ENCODE measurements at places on chromosomes 11 and 22. TPM values are rescaled to one million over a fixed set of nuclear protein-coding genes. Genes with fewer than 3 reads are reported as not detected.

- DNase-seq = no peak
Measured at GRCh38 chr22:37703906-37704305, 7.1 kb downstream of the TRIOBP start.

DNA sequence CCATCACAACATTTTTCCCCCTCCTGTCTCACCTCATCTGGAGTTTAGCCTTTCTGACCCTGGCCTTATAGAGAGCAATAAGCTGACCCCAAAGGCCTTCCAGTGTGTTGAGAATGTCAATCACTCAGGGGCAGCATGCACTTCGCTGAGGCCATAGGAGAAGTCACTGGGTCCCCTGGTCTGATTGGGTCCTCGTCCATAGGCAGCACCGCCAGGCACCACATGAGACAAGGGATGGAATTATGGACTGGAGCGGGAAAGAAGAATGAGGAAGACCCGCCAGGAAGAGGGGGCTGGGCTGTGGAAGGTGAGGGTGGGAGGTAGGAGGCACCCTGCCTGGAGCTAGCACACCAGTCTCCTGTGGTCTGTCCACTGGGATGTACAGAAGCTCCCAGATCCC is 72.9 kb downstream of the DSCAML1 start:
- no peak for DNase-seq

GRCh38 chr22:42685941-42686653 is 34.6 kb downstream of the A4GALT start:
- DNase-seq = no peak

NAALADL1 gene
- 10.0 TPM for polyA plus RNA-seq

All from left kidney (tissue), 8 donors.